Stimulated activated CD4-positive, alpha-beta T cell treated with anti-CD3 and anti-CD28 coated beads, TNF-alpha, amount 100 ng/mL, for 48 hours (primary cell): ENCODE measurements at places on chromosomes 6 and 20.
A peak's percentile ranks its signal among the peaks of the same experiment; 100 is the strongest.

- DNase-seq, result no peak
Measured at GRCh38 chr6:143698759-143699429, 21.1 kb downstream of the PHACTR2 start.

DNA sequence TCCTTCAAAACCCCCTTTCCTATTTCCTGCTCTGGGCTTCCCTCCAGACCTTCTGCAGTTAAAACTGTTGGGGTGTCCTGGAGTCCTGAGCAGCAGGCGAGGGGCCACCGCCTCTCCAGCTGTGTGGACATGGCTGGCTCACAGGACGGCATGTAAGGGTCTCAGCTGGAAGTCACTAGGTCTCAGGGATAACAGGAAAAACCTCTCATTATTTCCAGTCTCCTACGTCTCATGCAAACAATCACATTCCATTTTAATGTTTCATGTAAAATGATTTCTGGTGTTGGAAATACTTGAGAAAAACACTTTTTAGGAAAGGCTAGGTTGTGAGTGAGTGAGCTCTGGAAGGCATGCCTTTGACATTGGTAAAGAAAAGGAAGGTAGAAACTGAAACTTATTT is 158.7 kb downstream of the SCML4 start:
- no peak for DNase-seq

DNA sequence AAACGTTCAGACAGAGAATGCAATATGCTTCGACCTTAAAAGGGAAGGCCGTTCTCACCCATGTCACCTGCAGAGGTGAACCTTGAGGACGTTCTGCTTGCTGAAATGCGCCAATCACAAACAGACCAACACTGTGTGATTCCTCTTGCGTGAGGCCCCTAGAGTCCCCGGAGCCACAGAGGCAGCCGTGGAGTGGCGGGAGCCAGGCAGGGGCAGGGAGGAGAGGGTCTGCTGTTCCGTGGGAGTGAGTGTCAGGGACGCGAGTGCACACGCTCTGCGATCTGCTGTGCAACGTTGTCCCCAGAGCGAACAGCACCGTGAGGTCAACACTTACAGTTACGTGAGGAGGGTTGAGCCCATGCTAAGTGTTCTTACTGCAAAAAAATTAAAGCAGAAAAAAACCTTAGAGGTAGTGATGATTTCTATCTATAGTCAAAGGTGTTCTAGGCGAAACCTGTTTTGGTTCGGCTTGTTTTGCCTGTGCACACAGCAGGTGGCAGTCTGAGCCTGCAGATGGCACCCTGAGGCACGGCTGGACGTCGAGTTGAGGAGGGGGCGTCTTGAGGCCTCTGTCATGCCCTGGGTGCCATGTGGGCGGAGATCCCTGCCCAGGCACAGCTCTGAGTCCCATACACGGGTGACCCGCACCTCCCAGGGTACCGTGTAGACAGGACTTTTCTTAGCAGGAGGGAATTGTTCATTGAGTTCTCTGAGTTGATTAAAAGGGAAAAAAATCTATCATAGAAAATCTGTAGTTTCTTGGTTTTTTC is 71.7 kb upstream of the FRMD1 start:
- DNase-seq, result no peak

GRCh38 chr20:52313341-52313963 is 121.9 kb upstream of the ZFP64 start:
- no peak for DNase-seq

DNA sequence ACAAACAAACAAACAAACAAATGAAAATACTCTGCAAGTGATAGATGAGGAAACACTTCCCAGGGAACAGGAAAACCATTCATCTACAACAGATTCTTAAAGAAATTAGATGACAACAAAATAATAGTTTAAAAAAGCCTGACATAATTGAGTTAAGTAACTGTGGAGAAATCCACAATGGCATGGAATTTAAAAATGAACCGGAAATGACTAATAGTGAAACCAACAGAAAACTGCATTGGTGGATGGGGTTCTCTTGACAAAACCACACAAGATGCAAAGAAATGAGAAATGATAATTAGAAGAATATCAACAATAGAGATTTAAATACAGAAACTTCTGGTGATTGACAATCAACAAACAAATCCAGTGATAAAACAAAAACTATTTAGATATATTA is 785.6 kb downstream of the QKI start:
- no peak for DNase-seq

GRCh38 chr6:154605178-154605881 is 94.8 kb upstream of the CNKSR3 start:
- peak; percentile 20 for DNase-seq

- DNase-seq, result peak; percentile 9
Measured at GRCh38 chr6:118283766-118284165, 264.3 kb upstream of the PLN start.

GRCh38 chr20:16395366-16395765 is 177.9 kb downstream of the KIF16B start:
- no peak for DNase-seq

- DNase-seq, result no peak
Measured at GRCh38 chr6:36169023-36170007, 27.2 kb upstream of the BRPF3 start.

GRCh38 chr6:139962654-139963347 is 588.4 kb upstream of the CITED2 start:
- DNase-seq, result no peak

GRCh38 chr6:69813508-69813907 is 16.7 kb upstream of the LMBRD1 start:
- DNase-seq, result no peak

DNA sequence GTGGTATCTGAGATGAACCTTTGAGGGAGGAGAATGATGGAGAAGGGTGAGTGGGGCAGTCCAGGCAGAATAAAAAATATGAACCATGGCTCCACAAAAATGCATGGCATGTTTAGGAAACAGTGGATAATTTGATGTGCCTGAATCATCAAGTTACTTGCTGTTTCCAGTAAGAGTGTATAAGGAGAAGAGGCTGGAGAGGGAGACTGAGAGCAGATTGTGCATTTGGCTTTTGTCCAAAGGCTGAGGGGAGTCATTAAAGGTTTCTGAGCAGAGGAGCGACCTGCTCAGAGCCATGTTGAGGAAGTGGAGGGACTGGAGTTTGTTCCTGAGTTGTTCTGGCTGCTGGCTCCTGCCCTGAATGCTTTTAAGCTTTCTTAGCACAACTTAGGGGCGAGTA is 6.1 kb downstream of the MMP24 start:
- DNase-seq, result no peak

GRCh38 chr20:25294459-25295385 is 46.8 kb downstream of the PYGB start:
- DNase-seq, result peak; percentile 34

- DNase-seq, result no peak
Measured at GRCh38 chr20:15081261-15081660, 743.8 kb upstream of the FLRT3 start.

- DNase-seq, result no peak
Measured at GRCh38 chr6:36247693-36248092, 22.2 kb upstream of the PNPLA1 start.

DNA sequence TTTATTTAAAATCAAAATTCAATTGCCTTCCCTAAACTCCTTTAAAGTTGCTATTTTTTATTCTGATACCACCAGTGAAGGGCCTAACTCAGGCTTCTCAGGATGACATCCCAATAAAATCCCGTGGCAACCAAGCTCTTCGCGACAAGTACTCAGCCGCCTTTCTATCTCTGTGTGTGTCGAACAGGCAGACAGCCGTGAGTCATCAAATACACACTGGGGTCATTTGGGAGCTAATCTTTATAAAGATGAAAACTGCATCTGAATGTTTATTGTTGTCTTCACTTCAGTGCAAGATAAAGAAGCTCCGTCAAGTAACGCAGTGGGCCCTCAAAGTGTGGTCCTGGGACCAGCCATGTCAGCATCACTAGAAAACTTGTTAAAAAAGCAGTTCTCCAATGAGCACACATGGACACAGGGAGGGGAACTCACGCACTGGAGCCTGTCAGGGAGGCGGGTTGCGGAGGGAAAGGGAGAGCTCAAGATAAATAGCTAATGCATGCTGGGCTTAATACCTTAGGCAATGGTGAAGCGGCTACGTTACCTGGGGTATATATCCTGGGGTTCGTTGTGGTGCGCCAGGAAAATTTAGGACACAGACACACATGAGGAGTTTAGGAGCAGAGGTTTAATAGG is 119.3 kb downstream of the RNF144B start:
- DNase-seq, result no peak

DNA sequence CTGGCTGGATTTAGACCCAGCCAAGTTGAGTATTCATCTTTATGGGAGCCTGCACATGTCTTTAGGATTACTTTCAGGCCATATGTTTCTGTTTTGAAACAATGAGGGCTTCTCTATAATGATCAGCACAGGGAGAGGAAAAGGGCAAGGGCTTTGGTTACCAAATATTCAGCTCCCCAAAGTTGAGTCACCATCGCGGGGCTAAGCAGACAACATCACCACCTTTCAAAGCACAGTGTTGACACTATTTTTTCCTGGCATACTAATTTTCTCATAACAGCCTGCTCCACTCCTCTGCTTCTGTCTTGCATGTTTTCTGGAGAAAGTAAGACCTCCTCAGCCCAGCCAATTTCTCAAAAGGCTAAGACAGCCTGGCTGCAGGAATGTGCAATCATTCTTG is 4.9 kb downstream of the SCML4 start:
- no peak for DNase-seq

DNA sequence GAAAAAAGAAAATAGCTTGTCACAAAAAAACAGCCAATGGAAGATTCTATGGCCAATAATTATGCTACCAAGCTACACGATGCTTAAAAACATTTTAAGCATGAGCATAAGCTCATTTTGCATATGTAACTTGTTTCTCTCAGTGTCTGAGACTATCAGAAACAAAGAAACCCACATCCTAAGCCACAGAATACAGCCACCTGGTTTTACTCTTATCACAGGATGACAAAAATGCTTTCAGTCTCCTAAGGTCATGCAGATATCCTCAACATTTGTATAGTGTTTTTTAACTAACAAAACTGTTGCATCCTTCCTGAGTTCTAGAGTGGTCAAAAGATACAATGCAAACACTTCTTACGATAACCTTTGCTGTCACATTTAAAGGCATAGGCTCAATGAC is 172.1 kb upstream of the RUNX2 start:
- DNase-seq, result no peak

DNA sequence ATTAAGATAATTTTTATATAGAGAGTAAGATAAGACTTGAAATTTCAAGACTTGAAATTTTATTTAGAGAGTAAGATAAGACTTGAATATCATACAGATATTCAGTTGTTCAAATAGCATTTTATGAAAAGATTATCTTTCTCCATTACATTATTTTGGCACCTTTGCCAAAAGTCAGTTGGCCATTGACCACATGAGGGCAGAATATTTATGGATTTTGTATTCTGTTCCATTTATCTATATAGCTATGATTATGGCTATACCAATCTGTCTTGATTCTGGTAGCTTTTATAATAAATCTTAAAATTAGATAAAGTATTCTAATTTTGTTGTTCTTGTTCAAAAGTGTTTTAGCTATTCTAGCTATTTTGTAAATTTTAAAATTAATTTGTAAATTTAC is 537.9 kb upstream of the GJE1 start:
- DNase-seq, result no peak

GRCh38 chr6:135906542-135906941 is 55.0 kb downstream of the PDE7B start:
- no peak for DNase-seq
